ENCODE measurements at places on chromosomes 7 and 10. TPM values are rescaled to one million over a fixed set of nuclear protein-coding genes. Genes with fewer than 3 reads are reported as not detected.

Gene ADARB2
- 0.59 TPM for total RNA-seq

Gene MINDY4
- total RNA-seq, result 6.1 TPM

Gene ASZ1
- 0.08 TPM for total RNA-seq

Gene IL2RA
- not detected for total RNA-seq

Gene FAM25C
- total RNA-seq, result not detected

Gene TFR2
- total RNA-seq, result 276 TPM

Gene MACC1
- 1.0 TPM for total RNA-seq

Gene GRM3
- 0.08 TPM for total RNA-seq

Gene ZNF853
- 0.67 TPM for total RNA-seq

Gene AQP1
- 27.9 TPM for total RNA-seq

Gene AGR3
- not detected for total RNA-seq

Gene PTN
- 4.8 TPM for total RNA-seq

Gene CAV2
- total RNA-seq, result 16.2 TPM

Gene SMURF1
- total RNA-seq, result 6.2 TPM

Gene RELN
- total RNA-seq, result 39.3 TPM

Gene AGR2
- 0.37 TPM for total RNA-seq

Gene SUN3
- not detected for total RNA-seq

Gene ENO4
- total RNA-seq, result 0.08 TPM

Gene MYOF
- 5.7 TPM for total RNA-seq

Gene LEP
- total RNA-seq, result not detected

Gene XRCC2
- 0.33 TPM for total RNA-seq

Gene RBP4
- total RNA-seq, result 1,174 TPM

Gene CLDN12
- total RNA-seq, result 50.0 TPM

Gene TMEM229A
- not detected for total RNA-seq

Gene UMAD1
- total RNA-seq, result 7.9 TPM

Gene SYT15
- 0.47 TPM for total RNA-seq

Gene DCLRE1A
- 7.9 TPM for total RNA-seq

Gene KIF11
- 29.2 TPM for total RNA-seq

Gene SLC18A3
- not detected for total RNA-seq

Gene CLRN3
- total RNA-seq, result 5.7 TPM

Gene METTL27
- 1.6 TPM for total RNA-seq

Gene DNA2
- 17.5 TPM for total RNA-seq

Gene VWDE
- total RNA-seq, result 0.59 TPM

Gene GIMAP8
- 8.8 TPM for total RNA-seq

Gene CRYGN
- total RNA-seq, result not detected

Gene RAB11FIP2
- 11.5 TPM for total RNA-seq

Gene MORN4
- total RNA-seq, result 2.5 TPM

Gene ABCA13
- 1.0 TPM for total RNA-seq

Gene UNCX
- total RNA-seq, result not detected

Gene WBP1L
- 25.3 TPM for total RNA-seq

Gene DYNC1I1
- 0.28 TPM for total RNA-seq

Data from liver (tissue), 10 donors.